ENCODE measurements at places on chromosomes 7 and 10.

DNA sequence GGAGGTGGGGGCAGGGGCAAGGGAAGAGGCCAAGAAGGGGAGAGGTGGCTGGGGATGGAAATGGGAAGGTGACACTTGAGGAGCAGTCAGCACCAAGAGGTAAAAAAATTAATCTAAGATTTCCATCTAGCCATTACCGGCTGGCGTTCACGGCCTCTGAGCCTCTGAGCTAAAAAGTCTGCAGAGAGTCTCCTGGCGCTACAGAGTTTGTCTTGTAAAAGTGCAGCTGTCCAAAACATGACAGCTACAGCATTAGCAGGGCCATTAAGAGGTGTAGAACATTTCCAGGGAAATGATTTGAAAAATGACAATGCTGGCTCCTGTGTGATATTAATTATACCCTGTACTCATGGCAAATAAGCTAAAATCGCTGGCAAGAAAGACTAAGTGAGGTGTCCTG lies 167.6 kb downstream of the LRMDA start:
- DNase-seq, result no peak

- DNase-seq, result no peak
These were observed 18.5 kb upstream of the ACBD5 start for GRCh38 chr10:27258838-27259812.

- DNase-seq, result peak; percentile 44
These were observed 32.2 kb downstream of the FOXL3 start for GRCh38 chr7:322111-322671.

DNA sequence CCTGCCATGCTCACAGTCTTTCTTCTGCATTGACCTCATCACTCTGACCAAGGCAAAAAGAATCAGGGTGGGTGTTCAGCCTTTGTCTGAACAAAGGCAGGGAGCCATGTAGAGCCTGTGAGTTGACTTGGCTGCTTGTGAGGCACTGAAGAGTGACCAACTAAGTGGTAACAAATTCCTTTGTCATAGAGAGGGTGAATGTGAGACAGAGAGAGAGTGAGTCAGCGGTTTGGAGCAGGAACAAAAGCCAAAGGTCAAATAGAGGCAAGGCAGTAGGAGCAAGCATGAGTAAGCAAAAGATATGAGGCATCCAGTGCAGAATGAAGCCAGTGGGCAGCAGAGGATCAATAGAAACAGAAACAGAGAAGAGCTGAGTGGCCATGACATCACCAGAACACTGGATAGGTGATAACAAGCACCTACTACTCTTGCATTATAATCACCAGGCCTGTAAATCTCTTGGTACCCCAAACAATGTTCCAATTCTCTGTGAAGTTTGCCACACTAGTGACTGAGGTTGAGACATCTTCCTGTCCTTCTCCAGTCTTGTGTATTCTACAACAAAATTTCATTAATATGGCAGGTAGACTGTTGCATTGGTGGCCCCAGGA lies 116.2 kb upstream of the LAMB4 start:
- peak; percentile 53 for DNase-seq

GRCh38 chr7:33590916-33591315 lies 314.4 kb upstream of the BMPER start:
- no peak for DNase-seq

- DNase-seq, result no peak
These were observed 91.6 kb upstream of the KMT2E start for GRCh38 chr7:104922182-104923009.

Data from NB4 (cell line).